ENCODE measurements at places on chromosomes 2 and 18. TPM values are rescaled to one million over a fixed set of nuclear protein-coding genes. Genes with fewer than 3 reads are reported as not detected.

Gene ORMDL1
- 36.3 TPM for total RNA-seq

Gene MEP1B
- total RNA-seq, result not detected

Gene CSRNP3
- total RNA-seq, result 1.7 TPM

Gene TSPYL6
- not detected for total RNA-seq

Gene SIX3
- total RNA-seq, result not detected

Gene ATG4B
- 66.7 TPM for total RNA-seq

Gene TCF7L1
- 1.0 TPM for total RNA-seq

Gene KCNIP3
- total RNA-seq, result 2.0 TPM

Gene CD302
- total RNA-seq, result 5.0 TPM

Gene IRS1
- 43.6 TPM for total RNA-seq

Gene ACTR2
- total RNA-seq, result 78.0 TPM

Gene BOLL
- not detected for total RNA-seq

Gene FBXO41
- 1.6 TPM for total RNA-seq

Gene VAMP5
- 106 TPM for total RNA-seq

Gene KCNG2
- 1.9 TPM for total RNA-seq

Gene KLHL30
- not detected for total RNA-seq

Gene RBM43
- 4.2 TPM for total RNA-seq

Gene SLC4A3
- 1.3 TPM for total RNA-seq

Gene RAD51AP2
- not detected for total RNA-seq

Gene ITGA4
- total RNA-seq, result 31.1 TPM

Gene SERPINB11
- total RNA-seq, result not detected

Gene NGEF
- 2.2 TPM for total RNA-seq

Gene USP37
- total RNA-seq, result 4.4 TPM

Gene MLPH
- total RNA-seq, result 27.2 TPM

Gene TPO
- not detected for total RNA-seq

Gene RAX
- not detected for total RNA-seq

Gene LRRTM4
- not detected for total RNA-seq

Gene C2orf68
- total RNA-seq, result 12.5 TPM

Gene RTTN
- 10.6 TPM for total RNA-seq

Gene DNPEP
- total RNA-seq, result 42.2 TPM

Gene DAW1
- 6.5 TPM for total RNA-seq

Gene EPB41L3
- 36.8 TPM for total RNA-seq

Gene FKBP1B
- 16.8 TPM for total RNA-seq

Gene TBC1D8
- 4.4 TPM for total RNA-seq

Gene GNLY
- total RNA-seq, result not detected

Gene TTN
- total RNA-seq, result under 0.01 TPM

Gene LAMA3
- total RNA-seq, result 1.3 TPM

Gene FABP1
- total RNA-seq, result not detected

Gene WNT6
- not detected for total RNA-seq

Gene REG1A
- total RNA-seq, result not detected

Gene GREB1L
- 0.30 TPM for total RNA-seq

Gene LRRTM1
- total RNA-seq, result not detected

Data from bronchus fibroblast of lung (primary cell).